ENCODE measurements at places on chromosomes 7 and 10.

DNA sequence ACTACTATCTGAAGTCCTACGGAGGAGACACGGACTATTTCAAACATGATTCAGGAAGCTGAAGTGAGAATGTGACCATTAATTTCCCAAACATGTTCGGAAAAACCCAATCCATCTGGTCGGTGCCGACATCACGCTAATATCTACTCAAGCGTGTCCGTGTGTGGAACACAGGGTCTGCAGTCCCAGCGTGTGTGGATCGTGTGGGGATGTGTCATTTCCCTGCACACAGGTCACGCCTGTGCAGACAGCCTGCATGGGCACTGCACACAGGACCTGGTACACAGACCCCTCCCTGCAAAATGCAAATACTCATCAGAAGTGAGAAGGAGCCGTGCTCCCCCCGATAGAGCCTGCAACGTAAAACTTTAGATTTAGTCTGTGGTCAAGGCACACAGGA, 57.8 kb downstream of the CARD11 start:
- no peak for DNase-seq

- DNase-seq = no peak
These were observed 12.4 kb downstream of the CPA5 start for GRCh38 chr7:130356876-130357611.

- DNase-seq = no peak
These were observed 1.9 kb downstream of the FOXK1 start for GRCh38 chr7:4683884-4684565.

DNA sequence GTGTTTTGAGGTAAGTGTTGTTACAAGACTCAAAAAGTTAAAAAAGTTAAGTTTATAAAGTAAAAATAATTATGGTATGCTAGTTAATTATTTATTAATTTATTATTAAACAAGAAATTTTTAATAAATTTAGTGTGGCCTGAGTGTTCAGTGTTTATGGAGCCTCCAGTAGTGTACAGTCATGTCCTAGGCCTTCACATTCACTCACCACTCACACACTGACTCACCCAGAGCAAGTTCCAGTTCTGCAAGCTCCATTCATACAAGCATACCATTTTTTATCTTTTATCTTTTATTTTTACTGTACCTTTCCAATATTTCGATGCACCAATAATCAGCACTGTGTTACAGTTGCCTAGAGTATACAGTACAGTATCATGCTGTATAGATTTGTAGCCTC, 381.2 kb upstream of the MGMT start:
- no peak for DNase-seq

DNA sequence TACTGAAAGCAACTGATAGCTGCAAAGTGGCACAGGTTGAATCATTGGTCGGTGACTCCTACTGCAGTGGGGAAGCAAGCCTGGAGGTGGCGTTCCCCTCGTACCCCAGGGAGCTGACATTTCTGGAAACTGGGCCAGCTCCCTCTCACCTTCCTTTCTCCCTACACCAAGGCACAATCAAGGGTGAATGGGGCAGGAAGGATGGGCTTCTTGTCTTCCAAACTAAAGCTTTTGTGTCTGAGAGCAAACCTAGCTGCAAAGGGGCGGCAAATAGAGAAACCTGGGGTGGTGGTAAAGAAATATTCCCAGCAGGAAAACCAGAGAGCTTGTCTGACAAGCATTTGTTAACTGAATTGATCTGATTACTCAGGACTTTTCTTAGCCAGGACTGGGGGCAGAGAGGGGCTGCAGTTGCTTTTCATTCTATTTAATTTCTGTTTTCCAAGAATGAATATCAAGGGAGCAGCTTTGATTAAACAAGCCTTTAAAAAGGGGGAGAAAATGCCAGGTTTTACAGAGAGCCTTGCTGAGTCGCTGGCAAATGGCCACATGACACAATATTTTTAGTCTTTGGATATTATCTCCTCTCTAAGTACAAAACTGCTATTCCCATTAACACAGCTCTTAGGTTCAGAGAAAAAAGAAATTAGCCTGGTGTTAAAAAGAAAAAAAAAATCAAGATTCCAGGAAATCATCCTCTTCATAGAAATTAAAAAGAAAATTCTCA, 27.8 kb downstream of the CDHR3 start:
- DNase-seq = no peak

DNA sequence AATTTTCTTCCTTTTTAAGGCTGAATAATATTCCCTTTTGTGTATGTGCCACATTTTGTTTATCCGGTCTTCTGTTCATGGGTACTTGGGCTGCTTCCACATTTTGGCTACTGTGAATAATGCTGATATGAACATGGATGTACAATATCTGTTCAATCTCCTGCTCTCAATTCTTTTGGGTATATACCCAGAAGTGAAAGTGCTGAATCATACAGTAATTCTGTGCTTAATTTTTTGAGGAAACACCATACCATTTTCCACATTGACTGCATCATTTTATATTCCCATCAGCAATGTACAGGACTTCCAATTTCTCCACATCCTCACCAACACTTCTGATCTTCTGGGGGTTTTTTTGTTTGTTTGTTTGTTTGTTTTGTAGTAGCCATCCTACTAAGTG, 135.0 kb upstream of the INHBA start:
- DNase-seq = no peak

DNA sequence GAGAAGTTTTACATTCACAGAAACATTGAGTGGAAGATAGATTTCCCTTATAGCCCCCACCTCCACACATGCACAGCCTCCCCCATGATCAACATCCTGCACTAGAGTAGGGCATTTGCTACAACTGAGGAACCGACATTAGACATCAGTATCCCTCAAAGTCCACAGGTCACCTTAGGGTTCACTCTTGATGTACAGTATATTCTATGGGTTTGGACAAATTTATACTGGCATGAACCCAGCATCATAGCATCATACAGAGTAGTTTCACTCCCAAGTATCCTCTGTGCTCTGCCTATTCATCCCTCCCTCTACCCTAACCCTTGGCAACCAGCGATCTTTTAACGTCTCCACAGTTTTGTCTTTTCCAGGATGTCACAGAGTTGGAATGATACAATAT, 64.4 kb downstream of the VSTM4 start:
- DNase-seq = no peak

- no peak for DNase-seq
These were observed 156.7 kb downstream of the PLXNA4 start for GRCh38 chr7:132419542-132419941.

- DNase-seq = no peak
These were observed 663 bp downstream of the VPS37D start for GRCh38 chr7:73668103-73668885.

DNA sequence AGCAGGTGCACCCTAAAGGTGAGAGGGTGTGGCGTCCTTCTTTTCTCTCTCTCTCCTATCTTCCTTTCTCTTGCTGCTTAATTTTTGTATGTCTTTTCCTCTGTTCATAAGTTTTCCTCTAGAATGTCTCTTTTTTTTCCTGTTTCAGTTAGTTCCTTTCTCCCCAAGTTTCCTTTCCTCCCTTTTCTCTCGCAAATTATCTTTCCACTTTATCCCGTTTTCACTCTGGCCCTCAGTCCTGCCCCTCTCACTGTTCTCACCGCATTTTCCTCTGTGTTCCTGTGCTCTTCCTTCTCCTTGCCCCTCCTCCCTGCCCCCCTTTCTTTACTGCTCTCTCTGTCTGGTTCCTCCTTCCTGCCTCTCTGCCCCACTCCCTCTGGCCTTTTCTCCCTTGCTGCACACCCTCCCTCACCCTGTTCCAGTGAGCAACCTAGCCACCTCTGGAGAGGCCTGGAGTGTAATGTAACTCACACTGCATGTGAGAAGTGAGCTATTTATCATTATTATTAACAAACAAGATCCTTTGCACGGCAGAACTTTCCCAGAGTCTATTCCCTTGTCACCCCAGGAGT, 158.5 kb downstream of the C10orf105 start:
- no peak for DNase-seq

GRCh38 chr10:88116971-88117626, 253.7 kb downstream of the PTEN start:
- DNase-seq = no peak

DNA sequence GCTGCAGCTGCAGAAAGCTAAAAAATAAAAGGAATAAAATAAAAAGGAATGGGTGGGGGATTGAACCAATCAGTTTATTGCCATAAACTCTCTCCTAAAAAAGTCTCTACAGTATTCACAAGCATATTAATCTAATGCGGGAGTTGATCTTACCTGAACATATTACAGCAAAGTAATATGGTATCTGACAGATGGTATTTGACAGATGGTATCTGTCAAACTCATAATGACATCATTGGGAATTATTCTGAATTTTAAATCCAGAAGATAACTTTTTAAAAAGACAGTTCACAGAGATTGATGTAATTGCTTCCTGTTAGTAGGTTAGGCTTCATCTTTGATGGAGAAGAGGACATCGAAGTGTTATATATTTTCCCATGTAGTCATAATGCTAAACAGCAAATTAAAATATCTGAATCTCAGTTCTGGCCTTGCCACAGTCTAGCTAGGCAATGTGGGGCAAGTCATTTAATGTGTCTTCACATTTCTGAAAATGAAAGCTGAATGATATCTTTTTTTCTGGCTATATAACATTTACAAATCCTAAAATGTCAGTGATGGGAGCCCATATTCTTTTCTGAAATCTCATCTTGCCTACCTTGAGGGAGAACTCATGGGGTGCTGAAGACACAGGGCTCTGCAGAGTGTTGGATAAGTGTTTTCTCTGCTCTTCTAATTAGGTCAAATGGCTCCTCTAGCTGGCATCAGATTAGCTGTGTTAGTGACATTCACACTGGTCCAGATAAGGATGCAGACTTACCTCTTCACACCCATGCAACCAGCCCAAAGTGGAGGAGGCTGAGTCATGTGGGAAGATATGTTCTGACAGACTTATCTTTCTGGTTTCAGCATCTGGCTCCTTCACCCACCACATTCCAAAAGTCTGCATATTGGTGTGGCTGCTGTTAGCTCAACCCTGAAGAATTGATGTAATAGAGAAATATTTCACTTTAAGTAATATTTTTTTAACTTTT, 2.1 kb upstream of the LIPM start:
- DNase-seq = no peak

DNA sequence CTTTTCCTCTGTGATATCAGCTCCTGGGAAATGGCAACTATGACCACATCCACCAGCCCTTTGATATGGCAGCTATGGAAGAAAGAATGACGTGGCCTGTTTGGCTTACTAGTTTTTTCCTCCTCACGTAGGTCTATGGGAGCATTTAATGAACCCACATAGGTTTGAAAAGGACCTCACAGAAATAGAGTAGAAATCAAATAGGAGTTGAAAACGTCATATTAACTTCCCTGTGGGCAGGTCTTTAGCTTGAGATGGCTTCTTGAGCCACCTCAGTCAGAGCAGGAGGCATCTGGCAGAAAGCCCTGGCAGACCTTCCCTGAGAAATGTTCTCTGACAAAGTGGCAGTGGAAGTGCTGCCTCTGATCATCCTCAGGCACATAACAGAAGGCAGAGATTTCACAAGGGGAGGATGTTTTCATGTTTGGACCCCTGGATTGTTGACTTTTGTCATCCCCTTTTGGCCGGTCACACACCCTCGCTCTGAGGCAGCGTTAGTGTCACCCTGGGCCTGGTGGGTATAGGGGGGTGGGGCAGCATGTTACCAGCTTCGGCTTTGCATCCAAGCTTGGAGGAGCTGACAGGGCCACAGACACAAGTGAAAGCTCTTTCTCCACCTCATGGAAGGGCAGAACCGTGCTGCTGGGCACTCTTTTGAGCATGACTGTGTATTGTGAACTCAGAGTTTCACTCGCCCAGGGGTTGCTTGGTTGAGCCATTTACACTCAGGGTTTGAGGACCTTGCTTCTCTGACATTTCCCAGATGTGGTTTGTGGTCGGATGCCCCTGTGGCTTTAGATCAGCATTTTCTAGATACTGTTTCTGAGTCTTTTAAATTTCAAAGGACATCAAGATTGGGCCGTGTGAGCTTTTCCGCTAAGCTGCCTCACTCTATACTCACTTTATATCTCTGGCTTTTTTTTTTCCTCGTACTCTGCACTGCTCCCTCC, 184.2 kb downstream of the STK31 start:
- peak; percentile 17 for DNase-seq

- DNase-seq = no peak
These were observed 1.4 kb upstream of the ZNF212 start for GRCh38 chr7:149238051-149238450.

- no peak for DNase-seq
These were observed 5.8 kb downstream of the ZNF212 start for GRCh38 chr7:149245244-149245643.

DNA sequence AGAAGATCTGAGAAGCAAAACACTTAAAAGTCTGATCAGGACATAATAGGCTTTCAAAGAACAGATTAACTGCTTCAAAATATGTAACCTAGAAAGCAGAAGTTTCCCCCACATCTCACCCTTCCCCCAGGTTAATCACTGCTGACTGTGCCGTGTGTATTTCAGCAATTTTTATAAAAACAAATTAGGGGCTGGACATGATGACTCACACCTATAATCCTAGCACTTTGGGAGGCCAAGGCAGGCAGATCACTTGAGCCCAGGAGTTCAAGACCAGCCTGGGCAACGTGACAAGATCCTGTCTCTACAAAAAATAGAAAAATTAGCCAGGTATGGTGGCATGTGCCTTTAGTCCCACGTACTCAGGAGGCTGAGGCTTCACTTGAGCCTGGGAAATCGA, 67.6 kb upstream of the GATA3 start:
- no peak for DNase-seq

DNA sequence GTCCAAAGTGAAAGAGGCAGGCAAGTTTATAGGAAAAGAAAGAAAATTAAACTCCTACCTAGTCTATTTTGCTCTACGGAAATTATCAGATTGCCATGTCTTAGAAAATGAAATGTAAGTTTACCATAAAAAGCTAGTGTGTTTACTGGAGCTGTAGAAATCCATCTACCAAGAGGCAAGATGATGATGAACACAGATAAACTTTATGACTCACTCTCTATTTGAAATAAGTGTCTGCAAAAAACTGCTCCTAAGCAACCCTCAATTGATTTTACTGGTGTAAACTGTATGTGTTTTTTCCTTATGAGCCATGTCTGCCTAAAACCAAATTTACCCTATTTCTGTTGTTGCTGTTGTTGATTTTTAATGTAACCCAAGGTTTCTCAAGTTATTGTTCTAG, 73.8 kb upstream of the TMEM106B start:
- DNase-seq = no peak

DNA sequence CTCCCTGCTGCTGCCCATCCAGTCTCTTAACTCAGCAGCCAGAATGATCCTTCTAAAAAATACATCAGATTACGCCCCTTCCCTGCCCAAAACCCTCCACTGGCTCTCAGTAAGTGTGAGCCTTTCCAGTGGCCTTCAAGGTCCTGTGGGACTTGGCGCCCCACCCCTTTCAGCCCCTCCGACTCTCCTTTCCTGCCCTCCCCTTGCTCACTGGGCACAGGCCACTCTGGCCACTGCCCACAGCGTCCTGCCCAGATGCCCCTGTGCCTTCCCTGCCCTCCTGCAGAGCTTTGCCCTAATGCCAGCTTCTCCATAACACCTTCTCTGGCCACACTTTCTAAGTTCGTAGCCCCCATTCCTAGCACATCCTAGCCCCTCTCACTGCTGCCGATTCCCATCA, 13.8 kb downstream of the GSDME start:
- DNase-seq = no peak
